Endothelial cell (in vitro differentiated cells): ENCODE measurements at places on chromosomes 11 and 22.

GRCh38 chr11:2156416-2157182 lies 4.4 kb downstream of the INS start:
- peak; percentile 94 for DNase-seq

DNA sequence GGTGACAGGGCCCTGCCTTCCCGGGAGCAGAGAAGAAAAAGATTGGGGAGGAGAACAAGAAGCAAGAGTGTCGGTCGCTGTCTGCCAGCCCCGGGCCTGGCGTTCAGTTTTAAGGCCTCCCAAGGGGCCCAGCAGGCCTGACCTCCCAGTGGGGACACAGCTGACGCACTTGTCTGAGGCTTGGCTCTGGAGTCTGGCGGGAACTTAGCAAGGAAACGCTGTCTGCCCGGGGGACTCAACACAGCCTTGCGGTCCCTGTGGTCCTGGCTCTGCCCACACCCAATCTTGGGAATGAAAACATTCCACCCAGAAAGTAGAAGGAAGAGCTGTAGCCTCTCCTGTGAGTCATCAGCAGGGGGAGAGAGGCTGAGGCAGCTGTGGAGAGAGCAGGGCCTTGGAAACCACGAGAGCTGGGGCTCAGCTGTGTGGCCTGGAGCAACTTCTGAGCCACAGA lies 54.4 kb downstream of the TRAF6 start:
- no peak for DNase-seq

- peak; percentile 95 for DNase-seq
Observed at GRCh38 chr11:798093-798713, at the start of gene SLC25A22. TSS of gene SLC25A22 (minus strand) at chr11:798281. CDS start at chr11:795006, 3,275 bp downstream.

- DNase-seq, result no peak
Observed at GRCh38 chr11:76854709-76855108, 6.0 kb upstream of the ACER3 start.

GRCh38 chr11:67366961-67367760 lies 6.2 kb downstream of the CLCF1 start:
- no peak for DNase-seq

GRCh38 chr11:68542617-68543016 lies 82.1 kb downstream of the PPP6R3 start:
- no peak for DNase-seq

GRCh38 chr11:47723041-47723440 lies 7.9 kb upstream of the AGBL2 start:
- DNase-seq, result no peak

- no peak for DNase-seq
Observed at GRCh38 chr22:28793976-28794584, 6.3 kb downstream of the XBP1 start.
